ENCODE measurements at places on chromosomes 2 and 18.

GRCh38 chr2:12155303-12156051 is 409.0 kb downstream of the LPIN1 start:
- peak; percentile 34 for DNase-seq

GRCh38 chr2:126219081-126219480 is 436.9 kb upstream of the GYPC start:
- DNase-seq = no peak

DNA sequence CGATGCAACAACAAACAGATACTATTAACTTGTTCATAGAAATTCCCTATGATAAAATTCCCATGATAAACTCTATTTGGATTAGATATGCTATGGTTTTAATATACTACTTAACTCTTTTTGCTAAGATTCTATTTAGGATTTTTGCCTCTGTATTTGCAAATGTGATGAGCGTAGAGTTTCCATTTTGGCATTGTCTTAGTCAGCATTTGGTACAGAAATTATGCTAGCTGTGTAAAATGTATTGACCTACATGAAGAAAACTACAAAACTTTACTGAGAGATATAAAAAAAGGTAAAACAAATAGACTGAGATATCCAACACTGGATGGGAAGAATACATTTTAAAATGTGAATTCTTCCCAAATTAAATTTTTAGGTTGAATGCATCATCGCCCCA is 29.8 kb upstream of the ARL4C start:
- no peak for DNase-seq

GRCh38 chr2:58865436-58865835 is 624.3 kb upstream of the FANCL start:
- DNase-seq = no peak

- no peak for DNase-seq
Observed at GRCh38 chr2:150909613-150910012, 352.1 kb downstream of the RBM43 start.

All from left ventricle myocardium superior (tissue), 1 donor.